ENCODE measurements at places on chromosomes 1 and 21.

GRCh38 chr1:27968692-27969091 lies 8.9 kb downstream of the XKR8 start:
- no peak for DNase-seq

DNA sequence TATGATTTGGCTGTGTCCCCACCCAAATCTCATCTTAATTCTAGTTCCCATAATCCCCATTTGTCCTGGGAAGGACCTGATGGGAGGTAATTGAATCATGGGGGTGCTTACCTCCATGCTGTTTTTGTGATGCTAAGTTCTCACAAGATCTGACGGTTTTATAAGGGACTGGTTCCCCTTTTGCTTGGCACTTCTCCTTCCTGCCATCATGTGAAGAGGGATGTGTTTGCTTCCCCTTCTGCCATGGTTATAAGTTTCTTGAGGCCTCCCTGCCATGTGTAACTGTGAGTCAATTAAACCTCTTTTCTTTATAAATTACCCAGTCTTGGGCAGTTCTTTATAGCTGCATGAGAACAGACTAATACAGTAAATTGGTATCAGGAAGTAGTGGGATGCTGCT lies 114.1 kb downstream of the ZNF648 start:
- DNase-seq = no peak

DNA sequence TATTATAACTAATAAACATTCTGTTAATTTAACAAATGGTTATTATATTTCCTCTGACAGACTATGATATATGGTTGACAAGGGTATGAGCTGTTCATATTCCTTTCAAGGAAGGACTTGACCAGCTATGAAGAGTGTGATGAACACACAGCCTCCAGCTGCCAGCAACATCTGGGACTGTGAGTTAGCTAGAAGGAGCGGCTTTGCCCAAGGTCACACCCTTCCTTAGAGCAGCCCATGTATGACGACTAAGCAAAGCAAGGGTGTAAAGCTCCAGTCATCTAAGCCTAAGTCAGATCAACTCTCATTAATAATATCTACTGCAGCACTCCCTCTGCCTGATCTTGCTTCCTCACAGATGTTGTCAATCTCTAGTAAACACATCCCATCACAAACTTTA lies 355.4 kb downstream of the PLPP3 start:
- DNase-seq = no peak

GRCh38 chr1:25993197-25993951 lies 4.5 kb downstream of the PAFAH2 start:
- DNase-seq = no peak

DNA sequence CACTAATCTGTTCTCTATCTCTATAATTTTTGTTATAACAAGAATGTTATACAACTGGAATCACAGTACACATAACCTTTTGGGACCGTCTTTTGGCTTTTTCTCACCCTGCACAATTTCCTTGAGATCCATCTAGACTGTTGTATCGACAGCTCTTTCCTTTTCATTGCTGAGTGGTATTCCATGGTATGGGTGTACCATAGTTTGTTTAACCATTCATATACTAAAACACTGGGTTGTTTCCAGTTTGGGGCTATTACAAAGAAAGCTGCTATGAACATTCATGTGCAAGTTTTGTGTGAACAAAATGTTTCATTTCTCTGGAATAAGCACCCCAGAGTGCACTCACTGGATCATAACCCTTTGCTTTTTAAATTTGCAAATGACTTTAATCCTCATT lies 15.4 kb upstream of the HCRTR1 start:
- no peak for DNase-seq

DNA sequence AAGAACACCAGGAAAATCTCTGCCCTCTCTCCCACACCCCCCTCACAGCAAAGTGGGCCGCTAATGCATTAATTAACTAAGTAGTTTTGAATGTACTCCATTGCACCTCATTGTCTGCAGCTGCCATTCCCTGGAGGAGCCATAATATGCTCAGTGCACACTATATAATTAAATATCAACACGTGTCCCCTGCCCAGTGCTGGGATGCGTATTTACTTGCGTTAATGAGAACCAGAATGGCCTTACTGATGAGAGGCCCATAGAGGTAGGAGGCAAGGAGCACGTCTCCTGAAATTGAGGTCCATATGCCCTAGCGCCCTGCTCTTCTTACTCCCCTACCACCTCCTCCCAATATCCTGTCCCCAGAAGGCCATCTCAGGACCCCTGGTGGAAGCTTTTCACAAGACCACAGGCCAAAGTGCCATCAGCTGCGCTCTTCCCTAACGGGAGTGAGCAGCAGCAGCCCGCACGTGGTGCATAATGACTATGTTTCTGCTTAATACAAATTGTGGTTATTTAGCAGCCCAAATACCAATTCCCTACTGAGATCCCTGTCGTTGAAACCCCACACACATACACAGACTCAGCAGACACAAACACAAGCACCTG lies 76.8 kb downstream of the PLXNA2 start:
- no peak for DNase-seq

- no peak for DNase-seq
These were observed 176.1 kb downstream of the GALNT2 start for GRCh38 chr1:230243146-230243545.
